Posterior vena cava (tissue), 2 donors: ENCODE measurements at places on chromosomes 5 and 9. TPM values are rescaled to one million over a fixed set of nuclear protein-coding genes. Genes with fewer than 3 reads are reported as not detected.

- DNase-seq = no peak
Measured at GRCh38 chr5:24737163-24737562, 92.4 kb upstream of the CDH10 start.

DNA sequence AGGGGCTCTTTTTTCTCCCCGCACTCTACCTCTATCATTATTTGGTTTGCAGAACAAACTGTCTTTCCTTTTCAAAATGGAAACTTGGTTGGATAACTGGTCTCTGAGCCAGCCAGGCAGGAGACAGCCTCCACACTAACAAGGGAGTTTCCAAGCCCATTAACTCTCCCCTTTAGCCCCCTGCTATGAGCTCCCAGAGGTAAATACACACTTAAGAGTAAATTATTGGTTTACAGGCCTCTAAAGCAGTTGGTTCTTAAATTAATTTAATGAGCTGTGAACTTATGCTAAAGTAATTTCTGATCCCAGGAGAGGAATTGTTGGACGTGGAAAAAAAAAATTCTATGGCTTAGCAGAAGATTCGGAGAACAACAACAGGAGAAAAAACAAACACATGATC lies 30.3 kb downstream of the EPB41L4A start:
- no peak for DNase-seq

DNA sequence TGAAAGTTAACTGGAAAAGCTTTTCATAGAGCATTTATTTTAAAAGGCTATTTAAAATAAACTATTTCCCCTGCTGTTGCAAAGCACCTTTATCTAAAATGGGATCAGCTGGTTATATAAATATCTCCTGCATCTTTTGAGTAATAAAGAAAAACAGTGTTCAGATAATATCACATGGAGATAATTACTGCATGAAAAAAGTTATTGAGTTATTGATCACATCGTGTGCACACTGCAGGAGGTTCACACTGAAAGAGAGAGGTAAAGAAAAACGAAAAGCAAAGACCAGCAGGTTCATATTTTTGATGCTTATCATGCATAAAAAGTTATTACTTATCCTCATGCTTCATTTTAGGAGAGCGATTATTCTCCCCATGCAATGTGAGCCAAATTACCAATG lies 55.4 kb upstream of the OTP start:
- no peak for DNase-seq

- no peak for DNase-seq
Measured at GRCh38 chr9:104074876-104075275, 19.2 kb upstream of the SMC2 start.

- DNase-seq = peak; percentile 93
Measured at GRCh38 chr9:34457266-34458012, 931 bp downstream of the FAM219A start.

- DNase-seq = no peak
Measured at GRCh38 chr5:81182396-81183390, 50.4 kb upstream of the CKMT2 start.

GRCh38 chr5:133241179-133242092 lies 189.6 kb downstream of the HSPA4 start:
- no peak for DNase-seq

DNA sequence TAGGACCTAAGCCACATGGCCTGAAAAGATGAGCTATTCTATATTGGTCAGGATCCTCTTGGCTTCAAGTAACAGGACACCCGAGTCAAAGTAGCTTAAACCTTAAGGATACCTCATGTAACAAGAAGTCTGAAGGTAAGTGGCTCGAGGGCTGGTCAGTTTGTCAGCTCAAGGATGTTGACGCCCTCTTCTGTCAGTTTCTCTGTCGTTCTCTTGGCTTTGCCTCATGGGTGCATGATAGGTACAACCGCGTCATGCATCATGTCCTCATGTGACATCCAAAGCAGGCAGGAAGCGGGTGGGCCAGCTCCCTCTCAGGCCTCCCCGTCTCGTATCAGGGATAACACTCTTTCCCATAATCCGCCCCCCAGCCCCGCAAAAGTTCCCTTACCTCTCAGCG lies 22.1 kb upstream of the TCERG1 start:
- DNase-seq = no peak

- no peak for DNase-seq
Measured at GRCh38 chr5:147512659-147513379, 3.0 kb upstream of the DPYSL3 start.

The C9orf153 gene
- 0.28 TPM for total RNA-seq

The SLC45A2 gene
- total RNA-seq = not detected
